Activated naive CD4-positive, alpha-beta T cell treated with Interleukin-2 at 50 U/mL for 16 hours (primary cell): ENCODE measurements at places on chromosomes 6 and 20.
A peak's percentile ranks its signal among the peaks of the same experiment; 100 is the strongest.

DNA sequence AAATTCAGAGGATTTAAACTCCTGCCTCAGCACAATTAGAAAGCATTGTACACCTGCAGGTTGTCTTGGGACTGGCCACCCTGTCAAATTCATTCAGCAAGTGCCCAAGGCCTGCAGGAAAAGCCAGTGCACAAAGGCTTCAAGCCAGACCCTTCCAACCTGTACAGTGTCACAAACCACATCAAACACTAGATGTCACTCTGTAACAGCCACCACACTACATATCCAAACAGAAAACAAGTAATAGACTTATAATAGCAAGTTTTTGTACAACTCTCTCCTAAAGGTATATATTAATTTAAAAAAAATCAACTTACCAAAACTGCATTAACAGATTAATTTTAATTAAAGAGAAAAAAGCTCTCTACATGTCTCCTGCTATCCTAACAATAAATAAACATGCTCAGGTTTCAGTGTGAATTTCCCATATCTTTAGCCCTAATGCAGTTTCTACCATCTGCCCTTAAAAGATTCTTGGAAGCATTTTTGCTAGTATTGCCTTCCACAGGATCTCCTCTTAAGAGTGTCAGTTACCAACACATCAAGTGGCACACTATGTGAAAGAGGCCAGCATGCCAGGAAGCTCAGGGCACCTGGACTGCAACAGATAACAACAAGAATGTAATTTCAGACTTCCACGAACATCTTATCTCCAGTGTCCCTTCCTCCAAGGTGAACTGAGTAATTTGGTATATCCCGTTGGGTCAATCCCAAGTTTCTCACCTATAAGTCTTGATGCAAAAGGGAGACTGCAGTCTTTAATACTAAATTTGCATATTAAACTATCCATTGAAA is 47.5 kb downstream of the RALGAPA2 start:
- DNase-seq: no peak

DNA sequence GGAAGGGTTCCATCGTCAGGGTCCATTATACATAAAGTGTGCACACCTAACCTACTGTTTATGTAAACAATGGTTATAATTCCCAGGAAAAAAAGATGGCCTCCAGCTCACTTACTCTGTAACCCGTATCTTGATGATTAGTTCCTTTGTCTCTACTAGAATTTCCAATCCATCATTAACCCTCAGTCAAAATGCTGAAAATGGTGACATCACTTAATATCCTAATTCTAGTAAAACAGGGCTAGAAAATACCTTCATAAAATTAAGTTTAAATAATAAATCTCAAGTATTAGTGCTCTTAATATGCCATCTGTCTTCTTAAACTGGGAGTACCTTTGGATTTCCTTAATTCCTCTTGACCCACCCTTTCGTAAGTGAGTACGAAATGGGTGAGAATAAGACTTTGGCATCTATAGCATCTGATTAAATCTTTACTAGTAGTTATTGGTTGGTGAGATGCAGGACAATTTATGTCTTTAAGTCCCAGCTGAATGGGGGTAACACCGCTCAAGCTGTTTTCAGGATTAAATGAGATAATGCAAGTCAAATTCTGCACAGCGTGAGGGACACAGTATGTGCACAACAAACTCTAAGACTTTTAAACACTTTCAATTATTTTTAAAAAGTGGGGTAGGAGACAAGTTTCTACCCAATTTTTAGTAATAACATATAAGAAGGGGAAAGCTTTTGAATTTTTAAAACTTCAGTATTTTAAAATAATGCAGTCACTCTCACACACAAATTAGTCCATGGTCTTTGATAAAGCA is 1.6 kb downstream of the HMGN3 start:
- no peak for DNase-seq

- no peak for DNase-seq
These were observed 22.7 kb downstream of the PMEPA1 start for GRCh38 chr20:57686931-57687652.

- no peak for DNase-seq
These were observed 12.4 kb upstream of the KIAA1755 start for GRCh38 chr20:38272961-38273360.

GRCh38 chr6:33430991-33431879 is 11.4 kb downstream of the SYNGAP1 start:
- peak; percentile 78 for DNase-seq

- peak; percentile 55 for DNase-seq
These were observed 56.0 kb downstream of the IRF4 start for GRCh38 chr6:447381-448165.

DNA sequence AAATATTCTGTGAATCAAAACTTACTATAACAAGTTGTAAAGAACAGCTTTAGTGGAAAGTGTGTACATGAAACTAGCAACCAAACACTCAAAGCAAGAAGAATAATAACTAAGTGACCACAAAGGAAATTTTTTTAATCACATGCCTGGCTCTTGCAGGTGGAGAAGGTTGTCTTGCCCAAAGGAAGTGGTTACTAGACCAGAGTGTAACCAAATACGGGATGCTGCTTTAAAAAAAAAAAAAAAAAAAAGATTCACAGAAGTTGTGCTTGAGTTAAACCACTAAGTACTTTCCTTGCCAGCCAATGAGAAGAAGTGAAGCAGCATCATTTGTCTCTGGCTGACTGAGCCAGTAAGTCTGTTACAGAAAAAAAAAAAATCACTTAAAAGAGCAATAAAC is 19.1 kb upstream of the HLA-DQB1 start:
- DNase-seq: peak; percentile 16

- DNase-seq: no peak
These were observed 291.1 kb downstream of the GJA1 start for GRCh38 chr6:121726596-121726995.

DNA sequence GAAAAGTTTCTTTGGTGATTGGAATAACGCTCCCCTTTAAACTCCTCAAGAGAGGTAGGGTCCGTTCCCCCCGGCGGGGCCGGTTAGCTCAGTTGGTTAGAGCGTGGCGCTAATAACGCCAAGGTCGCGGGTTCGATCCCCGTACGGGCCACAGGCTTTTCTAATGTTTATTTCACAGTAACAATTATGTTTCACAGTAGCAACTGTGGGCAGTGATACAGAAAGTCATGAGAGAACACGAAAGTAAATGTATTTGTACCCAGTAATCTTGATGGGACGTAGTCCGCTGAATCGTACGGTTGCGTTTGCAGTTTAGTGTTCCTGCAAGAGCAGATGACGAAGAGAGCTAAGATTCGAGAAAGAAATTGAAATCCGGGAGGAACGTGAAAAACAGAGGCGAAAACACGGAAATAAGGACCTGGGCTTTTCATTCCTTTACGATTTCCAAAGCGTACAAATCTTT is 505.5 kb downstream of the PRIM2 start:
- DNase-seq: no peak

DNA sequence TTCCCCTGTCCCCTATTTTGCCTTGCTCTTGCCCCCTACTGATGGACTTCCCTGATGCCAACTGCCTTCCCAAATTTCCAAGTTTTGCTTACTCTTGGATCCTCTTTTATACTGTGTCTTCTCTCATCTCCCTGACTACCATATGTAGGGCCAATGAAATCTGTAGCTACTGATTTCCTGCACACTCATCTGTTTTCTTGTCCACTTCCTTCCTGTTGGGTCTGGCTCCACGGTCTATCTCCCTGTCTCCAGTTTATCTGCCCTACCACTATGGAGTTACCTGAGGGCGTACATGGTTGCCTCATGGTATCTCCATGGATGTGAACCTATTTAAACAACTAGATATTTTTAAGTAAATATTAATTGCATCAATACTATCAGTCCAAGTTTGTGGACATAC is 140.3 kb upstream of the MCHR2 start:
- DNase-seq: no peak

- no peak for DNase-seq
These were observed 81.8 kb downstream of the MLIP start for GRCh38 chr6:54192993-54193392.

- DNase-seq: no peak
These were observed 8.7 kb upstream of the NPBWR2 start for GRCh38 chr20:64116016-64116415.

- no peak for DNase-seq
These were observed 592.7 kb upstream of the NRSN1 start for GRCh38 chr6:23533311-23533710.

- DNase-seq: no peak
These were observed 179.8 kb downstream of the CLIC5 start for GRCh38 chr6:45835721-45836437.

GRCh38 chr20:62754122-62754990 is 41.9 kb upstream of the MRGBP start:
- no peak for DNase-seq

DNA sequence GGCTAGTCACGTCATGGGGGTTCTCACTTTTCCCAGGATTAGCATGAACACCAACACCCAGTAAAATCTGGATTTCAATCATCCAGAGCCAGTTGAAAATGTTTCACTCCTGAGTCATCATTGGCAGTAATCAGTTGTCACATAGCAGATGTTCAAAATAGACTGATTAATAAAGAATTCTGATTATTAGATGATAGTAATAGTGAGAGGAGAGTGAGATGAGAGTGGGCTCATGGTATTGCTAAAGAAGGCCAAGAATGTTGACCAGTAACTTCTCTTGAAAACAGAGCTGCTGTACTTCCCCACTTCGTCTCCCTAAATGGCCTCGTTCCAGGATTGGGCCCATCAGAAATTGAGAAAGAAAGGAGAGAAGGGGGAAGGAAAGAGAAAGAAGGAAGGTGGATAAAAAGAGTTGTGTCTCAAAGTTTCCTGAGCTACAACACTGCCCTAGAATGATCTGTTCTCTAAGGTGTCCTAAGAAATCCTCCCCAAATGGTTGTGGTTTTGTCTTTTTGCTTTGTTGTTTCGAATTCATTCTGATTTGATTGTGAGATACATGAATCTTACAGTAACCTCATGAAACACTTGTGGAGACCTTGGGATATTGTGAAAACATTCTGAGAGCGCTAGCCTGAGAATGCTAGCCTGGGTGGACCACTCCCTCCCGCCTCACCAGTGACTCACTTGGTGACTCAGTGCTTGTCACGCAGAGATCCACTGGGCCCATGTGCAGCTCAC is 502.2 kb upstream of the JARID2 start:
- DNase-seq: peak; percentile 89

DNA sequence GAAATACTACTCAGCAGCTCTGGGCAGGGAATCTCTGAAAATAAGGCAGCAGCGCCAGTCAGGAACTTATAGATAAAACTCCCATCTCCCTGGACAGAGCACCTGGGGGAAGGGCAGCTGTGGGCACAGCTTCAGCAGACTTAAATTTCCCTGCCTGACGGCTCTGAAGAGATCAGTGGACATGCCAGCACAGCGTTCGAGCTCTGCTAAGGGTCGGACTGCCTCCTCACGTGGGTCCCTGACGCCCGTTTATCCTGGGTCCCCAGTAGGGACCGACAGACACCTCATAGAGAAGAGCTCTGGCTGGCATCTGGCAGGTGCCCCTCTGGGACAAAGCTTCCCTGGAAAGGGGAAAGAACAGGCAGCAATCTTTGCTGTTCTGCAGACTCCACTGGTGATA is 59.0 kb downstream of the COL21A1 start:
- DNase-seq: no peak

DNA sequence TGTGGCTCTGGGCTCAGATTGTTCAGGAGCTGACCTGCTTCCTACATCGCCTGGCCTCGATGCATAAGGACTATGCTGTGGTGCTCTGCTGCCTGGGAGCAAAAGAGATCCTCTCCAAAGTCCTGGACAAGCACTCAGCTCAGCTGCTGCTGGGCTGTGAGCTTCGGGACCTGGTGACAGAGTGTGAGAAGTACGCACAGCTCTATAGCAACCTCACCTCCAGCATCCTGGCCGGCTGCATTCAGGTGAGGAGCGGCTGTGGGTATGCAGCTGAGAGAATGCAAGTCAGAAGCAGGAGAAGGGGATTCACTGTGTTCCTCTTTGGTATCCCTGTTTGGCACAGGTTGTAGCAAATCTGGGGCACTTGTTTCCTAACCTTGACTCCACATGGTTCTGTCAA is 17.9 kb downstream of the CUL9 start:
- DNase-seq: no peak

GRCh38 chr6:147065786-147066185 is 138.4 kb upstream of the STXBP5 start:
- DNase-seq: no peak

DNA sequence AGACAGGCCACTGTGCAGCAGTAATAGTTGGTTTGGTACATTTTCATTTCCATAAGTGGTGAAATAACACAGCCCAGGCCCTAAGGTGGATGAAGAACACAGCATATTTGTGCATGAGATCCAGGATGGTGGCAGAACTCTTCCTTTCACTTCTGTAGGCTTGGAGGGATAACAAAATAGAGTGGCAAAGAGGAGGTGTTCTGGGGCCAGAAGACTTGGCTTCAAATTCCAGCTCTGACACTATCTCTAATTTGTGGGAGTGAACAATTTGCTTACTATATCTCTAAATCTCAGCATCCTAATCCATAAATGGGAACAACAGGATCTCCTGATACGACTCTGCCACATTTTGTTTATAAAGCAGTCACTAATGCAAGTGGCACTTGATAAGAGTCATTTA is 111.7 kb upstream of the FAM184A start:
- DNase-seq: no peak

DNA sequence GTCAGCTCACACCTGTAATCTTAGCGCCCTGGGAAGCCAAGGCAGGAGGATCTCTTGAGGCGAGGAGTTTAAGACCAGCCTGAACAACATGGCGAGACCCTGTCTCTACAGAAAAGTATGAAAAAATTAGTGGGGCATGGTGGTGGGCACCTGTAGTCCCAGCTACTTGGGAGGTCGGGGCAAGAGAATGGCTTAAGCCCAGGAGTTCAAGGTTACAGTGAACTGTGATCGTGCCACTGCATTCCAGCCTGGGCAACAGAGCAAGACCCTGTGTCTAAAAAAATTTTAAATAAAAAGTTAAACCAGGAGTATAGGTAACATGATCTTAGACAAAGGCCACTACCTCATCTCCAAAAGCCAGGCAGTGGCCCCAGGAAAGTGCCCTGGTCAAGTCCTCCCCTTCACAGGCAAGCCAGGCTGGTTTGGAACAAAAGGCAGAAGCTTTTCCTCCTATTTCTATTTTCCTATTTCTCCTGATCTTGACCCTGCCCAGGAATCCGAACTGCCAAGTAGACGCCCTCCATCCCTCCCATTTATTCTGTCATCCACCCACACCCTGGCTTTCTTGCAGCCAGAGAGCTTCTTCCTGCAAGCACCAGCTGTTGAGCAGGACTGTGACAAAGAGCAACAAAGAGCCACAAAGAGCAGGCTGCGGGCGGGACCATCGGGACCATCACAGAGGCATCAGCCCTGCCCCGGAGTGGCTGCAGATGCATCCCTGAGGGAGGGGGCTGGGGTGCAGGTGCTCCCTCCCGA is 149.9 kb upstream of the AFDN start:
- no peak for DNase-seq

GRCh38 chr20:50229156-50229607 is 38.6 kb downstream of the CEBPB start:
- no peak for DNase-seq

DNA sequence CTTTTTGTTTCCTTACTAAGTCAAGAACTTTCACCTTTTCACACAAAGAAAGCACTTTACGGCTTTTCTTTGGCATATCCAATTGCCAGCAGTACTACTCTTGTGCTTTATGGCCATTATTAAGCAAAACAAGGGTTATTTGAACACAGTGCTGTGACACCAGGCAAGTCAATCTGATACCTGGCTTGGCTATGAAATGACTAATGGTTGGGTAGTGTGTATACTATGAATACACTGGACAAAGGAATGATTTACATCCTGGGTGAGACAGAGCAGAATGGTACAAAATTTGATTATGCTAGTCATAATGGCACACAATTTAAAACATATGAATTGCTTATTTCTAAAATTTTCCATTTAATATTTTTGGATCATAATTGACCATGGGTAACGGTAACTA is 22.1 kb upstream of the ADGRF1 start:
- DNase-seq: no peak
